ENCODE measurements at places on chromosomes 7 and 10.

GRCh38 chr7:43528576-43529354, 54.1 kb upstream of the STK17A start:
- no peak for DNase-seq

DNA sequence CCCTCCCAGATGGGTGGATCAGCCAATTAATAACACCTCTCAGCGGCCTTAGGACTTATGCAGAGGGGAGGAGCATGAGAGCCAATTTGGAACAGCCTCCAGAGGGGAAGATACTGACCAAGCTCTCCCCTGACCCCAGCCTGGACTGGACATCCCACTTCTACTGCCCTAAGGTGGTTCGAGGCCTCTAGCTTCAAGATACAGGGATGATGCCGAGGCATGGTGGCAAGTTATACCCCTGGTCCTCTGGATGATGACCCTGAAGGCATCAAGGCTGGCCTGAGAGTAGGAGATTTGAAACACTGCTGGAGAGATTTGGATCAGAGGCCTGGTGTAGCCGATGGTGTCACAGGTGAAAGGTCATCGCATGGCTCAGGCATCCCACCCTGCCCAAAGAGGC, 3.2 kb downstream of the CDH23 start:
- no peak for DNase-seq

- no peak for DNase-seq
Measured at GRCh38 chr7:52140851-52141250, 824.2 kb upstream of the COBL start.

DNA sequence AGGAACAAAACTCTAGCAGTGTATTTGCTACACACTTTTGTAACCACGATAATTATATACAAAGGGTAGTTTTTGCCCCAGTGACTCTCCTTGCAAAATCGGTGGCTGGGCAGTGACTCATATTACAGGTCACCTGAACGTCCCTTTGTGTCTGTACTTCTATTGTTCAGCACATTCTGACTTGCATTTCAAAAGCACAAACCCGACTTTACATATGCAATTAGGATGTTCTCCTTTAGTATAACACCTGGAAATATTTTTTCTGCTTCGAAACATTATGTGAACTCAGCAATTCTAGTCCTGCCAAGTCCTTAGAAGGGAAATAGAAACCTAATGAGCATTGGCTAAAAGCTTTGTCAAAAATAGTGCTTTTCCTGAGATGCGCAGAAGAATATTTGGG, 6.0 kb downstream of the PRR15 start:
- DNase-seq, result no peak

DNA sequence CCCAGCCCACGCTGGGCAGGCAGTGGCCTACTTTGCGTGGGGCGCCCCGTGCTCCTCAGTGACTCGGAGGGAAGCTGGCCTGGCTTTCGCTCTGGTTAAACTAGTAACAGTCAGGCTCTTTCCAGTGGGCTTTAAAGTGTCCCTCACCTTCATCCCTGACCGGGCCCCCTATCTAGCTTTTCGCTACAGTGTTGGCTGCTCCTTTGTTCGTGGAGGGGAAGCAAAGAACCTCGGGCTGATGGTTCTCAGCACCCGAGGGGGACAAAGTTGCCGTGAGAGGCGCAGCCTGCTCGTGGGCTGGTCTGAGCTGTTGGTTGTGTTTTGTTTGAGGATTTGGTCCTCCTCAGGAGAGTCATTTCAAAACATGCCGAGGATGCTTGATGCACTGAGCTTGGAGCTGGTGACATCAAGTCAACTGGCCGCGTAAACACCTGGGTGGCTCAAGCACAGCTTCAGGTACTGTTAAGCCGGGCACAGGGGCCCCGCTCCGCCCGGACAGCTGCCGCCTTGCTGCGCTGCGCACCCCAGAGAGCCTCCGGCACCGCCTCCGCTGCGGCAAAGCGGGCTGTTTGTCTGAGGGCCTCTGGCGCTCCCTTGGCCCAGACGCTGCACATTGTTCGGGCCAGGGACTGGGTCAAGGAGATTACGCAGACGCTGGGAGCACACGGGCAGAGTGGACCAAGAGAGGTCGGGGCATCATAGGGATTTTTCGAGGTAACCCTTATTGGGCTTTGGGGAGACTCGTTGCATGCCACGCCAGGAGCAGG, 1.6 kb downstream of the DLX6 start:
- no peak for DNase-seq

DNA sequence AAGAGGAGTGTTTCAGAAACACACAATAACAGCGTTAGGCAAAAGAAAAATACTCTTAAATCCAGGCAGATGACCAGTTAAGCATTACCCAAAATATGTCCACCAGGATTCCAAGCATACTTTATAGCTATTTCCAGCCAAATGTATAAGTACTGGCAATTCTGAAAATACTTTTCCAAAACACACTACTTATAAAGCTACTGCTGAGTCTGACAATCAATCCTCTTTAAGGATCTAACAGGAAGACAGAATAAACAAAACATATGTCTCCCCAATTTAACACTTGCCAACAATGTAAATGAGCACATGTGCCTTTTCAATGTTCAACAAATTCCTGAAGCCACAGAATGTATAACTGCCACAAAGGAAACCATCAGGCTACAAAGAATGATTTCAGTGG, 370.9 kb downstream of the SORCS1 start:
- no peak for DNase-seq

DNA sequence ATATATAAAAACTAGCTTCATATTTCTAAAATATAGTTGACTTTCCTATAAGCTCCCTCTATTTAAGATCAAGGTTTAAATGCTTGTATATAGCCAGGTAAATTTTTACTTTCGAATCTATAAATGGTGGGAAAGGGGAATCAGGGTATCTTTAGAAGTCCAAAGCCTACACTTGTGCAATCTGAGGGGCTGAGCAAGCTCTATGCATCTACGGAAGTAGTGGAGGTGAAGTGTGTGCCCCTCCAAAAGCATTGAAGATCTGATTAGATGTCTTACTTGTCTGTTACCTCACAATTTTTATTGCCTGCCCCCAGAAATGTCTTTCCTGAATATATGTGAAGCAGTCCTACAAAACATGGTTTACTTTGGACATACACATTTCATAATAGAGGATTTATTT, 1.6 kb downstream of the AKAP9 start:
- no peak for DNase-seq

DNA sequence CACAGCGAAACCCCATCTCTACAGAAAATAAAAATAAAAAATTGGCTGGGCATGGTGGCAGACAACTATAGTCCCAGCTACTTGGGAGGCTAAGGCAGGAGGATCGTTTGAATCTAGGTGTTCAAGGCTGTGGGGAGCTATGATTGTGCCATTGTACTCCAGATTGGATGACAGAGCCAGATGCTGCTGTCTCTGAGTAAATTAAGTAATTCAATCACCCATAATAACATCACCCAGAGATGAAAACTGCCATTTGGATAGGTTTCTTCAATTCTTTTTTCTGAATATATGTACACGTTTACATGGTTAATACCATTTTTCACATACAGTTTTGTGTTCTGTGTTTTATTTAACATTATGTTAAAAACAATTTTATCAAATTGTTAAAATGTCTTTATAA, 79.3 kb downstream of the WIPF3 start:
- DNase-seq, result no peak

GRCh38 chr7:22223807-22224206, 133.1 kb downstream of the RAPGEF5 start:
- DNase-seq, result no peak

DNA sequence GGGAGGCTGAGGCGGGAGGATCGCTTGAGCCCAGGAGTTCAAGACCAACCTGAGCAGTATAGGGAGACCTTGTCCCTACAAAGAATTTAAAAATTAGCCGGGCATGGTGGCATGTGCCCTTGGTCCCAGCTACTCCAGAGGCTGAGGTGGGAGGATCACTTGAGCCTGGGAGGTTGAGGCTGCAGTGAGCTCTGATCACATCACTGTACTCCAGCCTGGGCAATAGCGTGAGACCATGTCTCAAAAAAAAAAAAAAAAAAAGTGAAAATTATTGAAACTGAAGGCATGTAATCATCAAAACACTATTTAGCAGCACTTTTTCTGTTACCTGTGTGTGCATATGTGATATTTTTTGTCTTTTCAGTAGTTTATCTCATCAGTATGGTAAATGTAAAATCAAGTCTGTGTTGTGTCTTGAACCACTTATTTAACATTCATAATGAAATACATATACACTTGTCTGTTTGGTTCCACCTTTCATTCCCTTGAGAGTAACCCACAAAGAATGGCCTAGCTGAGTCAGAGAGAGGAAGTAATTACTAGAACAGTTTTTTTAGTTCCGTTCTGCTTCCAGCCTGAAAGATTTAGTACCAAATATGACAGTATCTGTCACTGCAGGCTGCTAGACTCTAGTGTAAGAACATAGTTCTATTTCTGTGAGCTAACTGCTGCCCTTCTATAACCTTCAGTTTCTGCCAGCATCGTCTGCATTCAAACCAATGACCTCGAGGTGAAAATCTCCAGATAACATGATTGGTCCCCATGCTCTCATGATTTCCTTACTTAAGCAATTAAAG, 68.6 kb downstream of the MMRN2 start:
- no peak for DNase-seq

DNA sequence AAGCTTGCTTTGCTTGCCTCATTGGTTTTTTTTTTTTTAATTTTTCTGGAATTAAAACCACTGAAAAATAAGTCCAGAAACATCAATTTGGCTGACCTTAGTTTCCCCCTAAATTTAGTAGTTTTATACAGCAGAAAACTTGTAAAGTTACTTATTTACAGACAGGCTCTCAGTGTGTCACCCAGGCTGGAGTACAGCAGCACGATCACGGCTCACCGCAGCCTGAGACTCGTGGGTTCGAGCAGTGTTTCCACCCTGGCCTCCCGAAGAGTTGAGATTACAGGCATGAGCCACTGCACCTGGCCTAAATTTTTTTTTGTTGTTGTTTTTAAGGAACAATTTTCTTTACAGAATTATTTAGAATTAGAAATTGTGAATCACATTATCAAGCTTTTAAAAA, 250.5 kb downstream of the SDK1 start:
- no peak for DNase-seq

DNA sequence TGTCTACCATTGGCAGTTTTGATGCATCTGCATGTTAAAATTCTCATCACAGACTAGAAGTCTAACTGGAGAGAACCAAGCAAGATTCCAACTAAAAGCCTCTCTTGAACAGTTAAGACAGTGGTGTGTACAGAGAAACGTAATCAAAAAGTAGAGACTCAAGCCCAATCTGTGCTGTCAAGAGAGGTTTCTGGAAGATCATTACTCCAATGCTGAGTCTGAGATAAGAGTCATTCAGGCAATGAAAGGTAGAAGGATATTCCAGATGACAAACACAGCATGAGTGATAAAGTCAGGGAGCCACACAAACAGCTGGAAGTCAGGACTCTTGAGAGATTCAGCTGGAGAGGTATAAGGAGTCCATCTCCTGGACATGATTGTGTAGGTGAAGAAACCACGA, 48.7 kb downstream of the IQUB start:
- DNase-seq, result no peak

- no peak for DNase-seq
Measured at GRCh38 chr10:1315178-1315577, 259.0 kb downstream of the WDR37 start.

- DNase-seq, result no peak
Measured at GRCh38 chr7:108235451-108236061, 105.4 kb upstream of the LAMB4 start.

- DNase-seq, result no peak
Measured at GRCh38 chr7:42945821-42946626, 13.8 kb downstream of the MRPL32 start.

DNA sequence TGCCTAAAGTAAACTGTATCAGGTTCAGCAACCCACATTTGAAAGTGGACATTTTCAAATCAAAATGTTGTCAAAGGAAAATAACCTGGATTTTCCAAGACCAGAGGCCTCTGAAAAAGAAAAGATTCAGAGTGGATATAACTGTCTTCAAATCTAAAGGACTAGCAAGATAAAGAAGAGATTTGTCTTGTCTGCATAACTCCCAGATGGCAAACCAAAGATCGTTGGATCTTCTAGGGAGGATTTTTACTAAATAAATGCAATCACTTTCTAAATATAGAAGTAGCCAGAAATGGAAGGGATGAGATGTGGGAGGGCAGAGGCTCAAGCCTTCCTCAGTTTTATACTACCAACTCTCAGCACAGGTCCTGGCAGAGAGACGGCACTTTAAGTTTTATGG, 39.0 kb downstream of the CABCOCO1 start:
- DNase-seq, result no peak

DNA sequence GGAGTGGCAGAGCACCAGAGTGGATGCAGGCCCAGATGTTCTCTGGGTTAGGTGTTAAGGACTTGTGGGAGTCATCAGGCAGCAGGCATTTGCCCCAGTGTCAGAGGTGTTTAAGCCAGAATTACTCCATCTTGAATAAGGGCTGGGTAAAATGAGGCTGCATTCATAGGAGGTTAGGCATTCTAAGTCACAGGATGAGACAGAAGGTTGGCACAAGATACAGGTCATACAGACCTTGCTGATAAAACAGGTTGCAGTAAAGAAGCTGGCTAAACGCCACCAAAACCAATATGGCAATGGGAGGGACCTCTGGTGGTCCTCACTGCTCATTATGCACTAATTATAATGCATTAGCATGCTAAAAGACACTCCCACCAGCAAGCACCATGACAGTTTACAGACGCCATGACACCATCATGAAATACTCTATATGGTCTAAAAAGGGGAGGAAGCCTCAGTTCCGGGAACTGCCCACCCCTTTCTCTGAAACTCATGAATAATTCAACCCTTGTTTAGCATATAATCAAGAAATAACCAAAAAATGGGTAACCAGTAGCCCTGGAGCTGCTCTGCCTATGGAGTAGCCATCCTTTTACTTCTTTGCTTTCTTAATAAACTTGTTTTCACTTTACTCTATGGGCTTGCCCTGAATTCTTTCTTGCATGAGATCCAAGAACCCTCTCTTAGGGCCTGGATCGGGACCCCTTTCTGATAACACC, 882 bp upstream of the LRRC61 start:
- no peak for DNase-seq

DNA sequence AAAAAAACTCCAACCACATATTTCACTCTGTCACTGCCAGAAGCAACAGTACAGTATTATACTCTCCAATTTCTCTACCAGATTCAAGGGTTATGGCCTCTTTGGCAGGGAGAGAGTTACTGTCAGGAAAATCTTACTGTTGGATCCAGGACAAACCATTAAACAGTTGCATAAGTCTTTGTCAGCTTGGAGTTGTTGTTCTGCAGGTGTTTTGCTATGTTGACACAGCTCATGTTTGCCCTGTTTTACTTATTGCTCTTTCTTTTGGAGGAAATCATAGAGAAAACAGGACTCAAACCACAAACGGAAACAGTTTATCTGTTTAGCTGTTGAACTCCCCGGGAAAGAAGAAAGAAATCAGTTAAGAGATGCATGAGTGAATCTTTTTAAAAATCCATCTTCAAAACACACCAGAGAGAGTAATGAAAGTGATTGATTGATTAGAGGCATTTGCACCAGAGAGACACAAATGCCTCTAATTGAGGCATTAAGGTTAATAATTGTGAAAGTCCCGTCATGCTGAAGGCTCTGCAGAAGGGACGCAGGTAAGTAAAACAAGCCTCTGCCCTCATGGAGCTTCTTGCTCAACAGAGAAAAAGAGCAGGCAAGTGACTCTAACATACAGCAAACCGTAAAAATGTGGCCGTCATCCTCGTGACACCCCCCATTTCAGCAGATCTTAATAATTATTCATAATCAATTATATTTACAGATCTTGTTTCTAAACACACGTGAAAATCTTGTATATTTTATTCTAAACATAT, 38.7 kb upstream of the ARHGAP21 start:
- DNase-seq, result no peak
